ENCODE measurements at places on chromosomes 12 and 14.

GRCh38 chr14:52150162-52150561 lies 81.3 kb upstream of the NID2 start:
- DNase-seq, result no peak
- H3K4me3 ChIP-seq, result no peak overlapping the region
- no peaks in the 10 kb centered on the region for H3K36me3 ChIP-seq
- H3K27ac ChIP-seq, result no peak overlapping the region
- no peaks in the 10 kb centered on the region for H3K27me3 ChIP-seq
- H3K4me1 ChIP-seq, result peaks cover 29% of the 10 kb centered on the region

- no peaks in the 10 kb centered on the region for H3K36me3 ChIP-seq
- no peaks in the 10 kb centered on the region for H3K27me3 ChIP-seq
- H3K4me1 ChIP-seq, result no peaks in the 10 kb centered on the region
- H3K27ac ChIP-seq, result no peak overlapping the region
- no peak overlapping the region for H3K4me3 ChIP-seq
- DNase-seq, result no peak
Measured at GRCh38 chr14:36723530-36723929, 61.9 kb downstream of the PAX9 start.

DNA sequence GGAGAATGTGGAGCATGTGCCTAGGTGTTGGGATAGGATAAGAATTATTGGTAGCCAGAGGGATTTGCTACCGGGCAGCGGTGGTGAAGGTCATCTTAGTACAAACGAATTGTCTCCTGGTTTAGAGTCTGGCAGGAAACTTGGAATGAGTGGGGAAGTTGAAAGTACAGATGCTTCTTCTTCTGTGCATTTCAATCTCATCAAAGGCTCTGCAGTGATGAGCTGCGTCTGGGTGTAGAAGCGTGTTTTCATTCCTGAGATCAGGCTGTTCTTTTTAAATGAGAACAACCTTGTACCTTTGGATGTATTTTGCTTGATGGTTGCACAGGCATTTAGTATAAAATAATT lies 2.1 kb downstream of the WNK1 start:
- no peaks in the 10 kb centered on the region for H3K27me3 ChIP-seq
- H3K27ac ChIP-seq, result peak overlapping the region; percentile 5
- DNase-seq, result no peak

GRCh38 chr14:105351920-105352851 lies 37.6 kb downstream of the PACS2 start:
- H3K27ac ChIP-seq, result no peak overlapping the region
- H3K36me3 ChIP-seq, result no peaks in the 10 kb centered on the region
- DNase-seq, result peak; percentile 93
- H3K4me3 ChIP-seq, result no peak overlapping the region
- H3K27me3 ChIP-seq, result no peaks in the 10 kb centered on the region

GRCh38 chr14:101217616-101218371 lies 314.3 kb upstream of the RTL1 start:
- H3K36me3 ChIP-seq, result no peaks in the 10 kb centered on the region
- H3K4me3 ChIP-seq, result no peak overlapping the region
- H3K27ac ChIP-seq, result no peak overlapping the region
- no peaks in the 10 kb centered on the region for H3K27me3 ChIP-seq
- no peaks in the 10 kb centered on the region for H3K4me1 ChIP-seq

- no peaks in the 10 kb centered on the region for H3K27me3 ChIP-seq
- H3K27ac ChIP-seq, result no peak overlapping the region
- no peaks in the 10 kb centered on the region for H3K4me1 ChIP-seq
- H3K36me3 ChIP-seq, result no peaks in the 10 kb centered on the region
- DNase-seq, result no peak
Measured at GRCh38 chr14:42013153-42013552, 406.5 kb downstream of the LRFN5 start.

Measured in natural killer cell (primary cell).